ENCODE measurements at places on chromosomes 5 and 9.

- DNase-seq, result no peak
Observed at GRCh38 chr5:62259699-62260250, 46.2 kb upstream of the KIF2A start.

GRCh38 chr9:134662143-134662876, 20.7 kb downstream of the COL5A1 start:
- no peak for DNase-seq

DNA sequence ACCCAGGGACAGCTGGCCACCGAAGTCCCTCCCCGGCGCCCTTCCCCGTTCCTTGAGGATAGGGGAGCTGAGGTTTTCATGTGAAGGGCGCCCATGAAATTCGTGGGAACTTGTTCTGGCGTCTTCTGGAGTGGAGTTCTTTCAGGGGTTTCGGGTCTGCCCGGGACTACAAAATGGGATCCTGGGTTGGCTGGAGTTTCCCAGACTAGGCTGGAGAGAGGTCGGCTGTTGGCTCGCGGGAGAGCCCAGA, 3.6 kb upstream of the RGMB start:
- no peak for DNase-seq

DNA sequence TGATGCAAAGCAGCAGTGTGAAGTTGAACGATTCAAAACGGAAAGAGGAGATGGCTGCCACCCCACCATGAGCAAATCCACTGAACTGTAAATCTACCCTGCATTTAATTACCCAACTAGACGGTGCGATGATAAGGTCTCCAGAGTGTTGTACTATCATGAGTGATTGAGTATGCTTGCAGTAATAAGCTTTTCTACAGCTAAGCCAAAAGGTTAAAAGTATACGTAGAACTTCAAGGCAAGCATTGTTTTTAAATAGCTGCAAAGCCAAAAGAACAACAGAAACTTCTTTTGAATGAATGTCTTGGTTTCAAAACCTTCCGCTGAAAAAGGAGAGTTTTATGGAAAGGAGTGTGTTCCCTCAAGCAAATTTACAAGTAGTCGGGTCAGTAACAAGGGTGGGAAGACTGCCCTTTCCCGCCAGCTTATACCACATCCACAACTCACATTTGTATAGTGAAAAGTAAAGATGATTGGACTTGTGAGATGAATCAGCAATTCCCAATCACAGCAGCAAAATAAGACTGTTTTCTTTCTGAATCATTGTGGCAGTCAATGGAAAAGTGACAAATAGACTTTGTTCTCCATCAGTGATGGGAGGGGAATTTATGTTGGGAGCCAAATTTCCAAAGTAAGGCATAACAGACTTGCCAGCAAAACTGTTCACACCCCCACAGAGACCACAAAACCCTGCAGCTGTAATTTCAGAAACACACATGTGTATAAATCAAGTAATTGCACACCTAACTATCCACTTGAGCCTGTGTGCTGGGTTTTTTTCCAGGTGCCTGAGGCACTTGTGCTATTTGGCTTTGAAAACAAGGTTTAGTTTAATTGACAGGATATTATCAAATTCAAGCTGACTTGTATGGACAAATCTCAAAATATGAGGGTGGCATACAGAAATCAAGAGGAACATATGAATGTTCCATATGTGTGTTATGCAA, 407.7 kb upstream of the GRAMD2B start:
- DNase-seq, result no peak

DNA sequence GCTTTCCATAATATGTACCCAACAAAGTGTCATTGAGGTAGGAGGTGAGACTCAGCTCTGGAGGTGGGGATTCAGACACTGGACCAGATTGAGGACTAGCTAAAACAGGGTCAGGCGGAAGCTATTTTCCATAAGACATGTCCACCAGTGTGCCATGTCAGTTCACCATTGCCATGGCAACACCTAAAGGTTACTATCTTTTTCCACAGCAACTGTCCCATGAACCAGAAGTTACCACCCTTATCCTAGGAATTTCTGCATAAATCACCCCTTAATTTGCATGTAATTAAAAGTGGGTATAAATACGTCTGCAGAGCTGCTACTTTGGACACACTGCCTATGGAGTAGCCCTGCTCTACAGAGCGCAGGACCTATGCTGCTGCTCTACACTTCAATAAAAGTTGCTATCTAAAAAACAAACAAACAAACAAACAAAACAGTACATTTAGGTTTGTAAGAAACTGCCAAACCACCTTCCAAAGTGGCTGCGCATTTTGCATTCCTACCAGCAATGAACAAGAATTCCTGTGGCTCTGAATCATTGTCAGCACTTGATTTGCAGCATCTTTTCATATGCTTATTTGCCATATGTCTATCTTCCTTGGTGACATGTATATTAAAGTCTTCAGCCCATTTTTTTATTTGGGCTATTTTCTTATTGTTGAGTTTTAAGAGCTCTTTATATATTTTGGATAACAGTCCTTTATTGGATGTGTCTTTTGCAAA, 18.0 kb upstream of the TRIM32 start:
- no peak for DNase-seq

DNA sequence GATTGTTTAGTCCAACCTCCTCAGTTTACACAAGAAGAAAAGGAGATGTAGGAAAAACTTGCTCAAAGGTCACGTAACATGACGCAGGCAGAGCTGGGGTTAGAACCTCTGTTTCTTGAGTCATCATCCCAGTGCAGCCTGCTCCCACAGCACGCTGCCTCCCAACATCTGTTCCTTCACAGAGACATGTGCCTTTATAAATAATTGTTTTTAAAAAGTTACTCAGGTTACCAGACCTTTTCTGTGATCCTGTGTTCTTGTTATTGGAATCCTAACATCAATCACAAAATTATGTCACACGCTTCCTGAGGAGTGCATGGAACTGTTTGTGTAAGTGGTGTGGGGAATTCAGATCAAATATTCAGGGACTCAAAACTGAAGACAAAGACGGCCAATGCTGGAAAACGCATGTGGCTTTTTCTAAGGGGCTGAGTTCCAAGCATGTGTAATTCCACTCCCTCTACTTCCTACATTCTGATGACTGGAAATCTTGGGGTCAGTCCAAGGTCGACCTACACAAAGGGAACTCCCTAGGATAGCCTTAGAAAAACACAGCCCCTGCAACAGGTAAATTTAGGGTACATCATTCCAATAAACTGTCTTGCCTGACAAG, 184.3 kb downstream of the TSSK1B start:
- DNase-seq, result no peak

DNA sequence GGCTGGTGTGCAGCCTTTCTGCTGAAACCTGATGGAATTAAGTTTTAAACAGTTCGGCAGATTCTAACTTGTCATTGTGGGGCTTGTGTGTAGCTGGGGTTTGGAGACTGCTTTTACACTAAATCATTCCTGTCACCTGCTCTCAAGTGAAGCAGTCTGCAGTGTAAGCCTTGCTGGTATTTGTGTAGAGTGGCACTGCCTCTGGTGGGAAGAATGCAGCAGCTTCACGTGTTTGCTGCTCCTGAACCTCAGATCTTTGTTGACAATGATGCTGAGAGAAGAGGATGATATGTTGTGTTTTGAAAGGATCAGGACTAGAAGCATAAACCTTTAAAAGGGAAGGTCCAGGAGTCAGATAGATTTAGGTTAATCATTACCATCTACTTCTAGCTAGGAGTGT, 88.1 kb downstream of the KDM4C start:
- no peak for DNase-seq
